Left colon (tissue), 2 donors: ENCODE measurements at places on chromosomes 5 and 9.

DNA sequence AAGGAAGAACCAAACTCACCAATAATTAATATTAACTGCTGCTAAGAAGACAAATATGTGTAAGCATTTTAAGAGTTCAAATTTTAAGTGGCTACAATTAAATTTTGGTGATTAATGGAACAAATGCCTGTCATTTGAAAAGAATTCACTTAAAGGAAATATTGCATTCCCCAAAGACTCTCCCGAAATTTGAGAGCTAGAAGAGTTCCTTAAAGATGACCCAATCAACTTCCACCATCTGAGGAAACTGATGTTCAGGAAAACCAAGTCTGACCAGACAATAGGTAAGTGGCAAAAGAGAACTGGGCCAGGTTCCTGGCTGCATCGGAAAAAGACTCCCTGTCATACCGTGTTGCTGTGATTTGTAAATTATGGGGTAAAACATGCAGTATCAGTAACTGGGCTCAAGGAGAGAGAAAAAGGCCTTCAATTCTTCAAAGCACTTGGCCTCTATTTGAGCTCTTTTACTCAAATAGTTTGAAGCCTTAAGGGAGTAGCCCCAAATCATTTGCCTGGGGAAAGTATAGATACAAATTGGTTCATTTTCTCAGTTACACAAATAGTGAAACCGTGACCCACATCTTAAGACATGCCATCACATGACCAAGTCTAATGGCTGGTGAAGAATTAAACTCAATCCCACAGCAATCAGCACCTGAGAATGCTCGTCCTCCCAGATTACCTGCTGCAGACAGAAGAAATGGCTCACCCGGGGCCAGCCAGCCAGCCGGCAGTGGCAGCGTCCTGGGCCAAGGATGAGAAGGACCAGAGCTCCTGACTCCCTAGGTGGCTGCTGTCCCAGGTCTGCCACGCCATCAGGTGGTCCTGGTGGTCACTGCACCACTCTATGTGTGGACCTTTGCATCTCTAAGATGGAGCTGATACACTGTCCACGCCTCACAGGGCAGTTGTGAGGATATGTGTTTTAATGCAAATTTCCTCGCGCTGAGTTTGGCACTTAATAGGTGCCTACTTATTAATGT is 162.9 kb downstream of the TTLL11 start:
- DNase-seq: no peak

- DNase-seq: no peak
These were observed 10.7 kb upstream of the COL5A1 start for GRCh38 chr9:134630861-134631260.

GRCh38 chr5:59547731-59548130 is 345.8 kb downstream of the PDE4D start:
- no peak for DNase-seq

DNA sequence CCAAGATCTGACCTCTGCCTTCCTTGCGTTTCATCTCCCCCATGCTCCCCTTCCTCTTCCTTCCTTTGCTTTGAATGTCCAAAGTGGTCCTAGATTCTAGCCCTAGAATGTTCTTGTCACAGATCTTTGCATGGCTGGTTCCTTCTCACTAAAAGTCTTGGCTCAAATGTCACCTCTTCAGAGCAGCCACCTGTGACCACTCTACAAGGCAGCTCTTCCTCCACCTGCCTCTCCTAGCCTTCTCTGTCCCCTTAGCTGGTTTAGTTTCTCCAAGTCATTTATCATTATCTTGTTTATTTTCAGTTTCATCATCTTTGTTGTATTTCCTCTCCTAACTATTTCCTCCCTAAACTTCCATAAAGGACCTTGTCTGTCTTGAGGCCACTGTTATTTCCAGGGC is 7.1 kb upstream of the OCLN start:
- DNase-seq: no peak

DNA sequence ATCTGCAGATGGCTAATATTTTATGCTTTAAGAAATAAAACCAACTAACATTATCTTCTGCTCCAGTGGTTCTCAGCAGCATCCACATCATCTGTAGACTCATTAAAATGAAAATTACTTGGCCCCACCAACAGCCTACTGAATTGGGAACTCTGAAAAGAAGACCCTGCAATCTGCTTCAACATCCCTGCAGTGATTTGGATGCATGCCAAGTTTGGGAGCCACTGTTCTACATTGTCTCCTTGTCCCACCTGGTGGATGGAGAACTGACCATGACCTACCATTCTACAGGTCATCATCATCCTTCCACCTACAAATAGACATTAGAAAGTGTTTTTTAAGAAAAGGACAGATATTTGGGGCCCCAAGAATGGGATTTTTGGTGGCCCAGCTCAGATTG is 71.1 kb downstream of the ACER2 start:
- DNase-seq: no peak

DNA sequence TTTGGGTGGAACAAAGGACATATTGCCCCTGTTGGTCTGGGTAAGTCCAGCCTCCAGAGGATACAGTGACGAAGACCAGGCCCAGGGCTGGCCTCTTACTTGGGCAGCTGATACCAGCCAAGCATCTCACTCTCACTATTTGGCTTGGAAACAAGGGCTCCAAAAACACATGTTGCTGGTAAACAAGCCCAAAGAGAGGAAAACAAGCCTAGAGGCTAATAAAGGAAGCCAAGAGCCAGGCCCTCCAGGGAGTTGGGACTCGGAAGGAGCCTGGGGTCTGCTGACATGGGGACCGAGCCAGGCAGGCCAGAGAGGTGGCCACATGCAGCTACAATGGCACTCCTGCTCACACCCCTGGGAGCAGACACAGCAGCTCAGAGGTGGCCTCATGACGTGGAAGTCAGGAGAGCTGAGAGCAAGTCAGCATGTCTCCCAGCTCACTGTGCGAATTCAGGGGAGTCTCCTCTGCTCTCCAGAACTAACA is 5.7 kb downstream of the SPARC start:
- DNase-seq: no peak

DNA sequence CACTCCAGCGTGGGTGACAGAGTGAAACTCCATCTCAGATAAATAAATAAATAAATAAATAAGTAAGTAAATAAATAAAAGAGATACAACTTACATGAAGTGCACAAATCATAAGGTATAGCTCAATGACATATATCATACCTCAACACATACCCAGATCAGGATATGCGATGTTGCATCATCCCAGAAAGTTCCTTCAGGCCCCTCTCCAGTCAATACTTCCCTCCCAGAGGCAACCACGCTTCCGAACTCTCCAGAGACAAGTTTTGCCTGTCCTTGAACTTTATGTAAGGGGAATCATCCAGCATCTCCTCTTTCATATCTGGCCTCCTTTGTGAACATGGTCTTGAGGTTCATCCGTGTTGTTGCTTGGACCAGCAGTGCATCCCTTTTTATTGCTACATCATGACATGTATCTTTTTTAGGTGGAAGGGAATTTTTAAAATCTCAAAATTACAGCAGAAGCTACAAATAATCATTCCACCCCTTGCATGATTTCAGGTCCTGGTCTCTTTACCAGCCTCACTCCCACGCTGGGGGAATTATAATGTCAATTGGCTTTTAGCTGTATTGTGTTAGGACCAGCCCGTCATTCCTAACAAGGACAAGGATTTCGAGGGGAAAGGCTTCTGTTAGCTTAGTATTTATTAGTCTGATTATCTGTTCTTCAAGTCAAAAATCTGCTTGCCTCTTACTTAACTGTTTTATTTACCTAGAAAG is 32.9 kb upstream of the AOPEP start:
- no peak for DNase-seq

DNA sequence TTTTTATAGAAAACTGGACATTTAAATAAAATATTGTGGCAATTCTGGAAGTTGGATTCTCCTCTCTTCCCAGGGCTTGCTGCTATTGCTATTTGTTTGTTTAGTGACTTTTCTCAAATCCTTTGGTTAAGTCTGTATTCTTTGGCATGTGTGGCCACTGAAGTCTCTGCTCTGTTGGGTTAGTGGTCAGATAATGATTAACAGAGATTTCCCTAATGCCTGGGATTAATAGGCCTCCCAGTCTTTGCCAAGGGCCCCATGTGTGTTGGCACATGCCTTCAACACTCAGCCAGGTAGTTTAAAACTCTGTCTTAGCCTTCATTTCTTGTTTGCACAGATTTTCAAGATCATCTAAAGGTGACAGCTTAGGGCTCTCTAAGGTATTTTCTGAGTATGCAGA is 92.8 kb upstream of the EPB41L4A start:
- DNase-seq: no peak

DNA sequence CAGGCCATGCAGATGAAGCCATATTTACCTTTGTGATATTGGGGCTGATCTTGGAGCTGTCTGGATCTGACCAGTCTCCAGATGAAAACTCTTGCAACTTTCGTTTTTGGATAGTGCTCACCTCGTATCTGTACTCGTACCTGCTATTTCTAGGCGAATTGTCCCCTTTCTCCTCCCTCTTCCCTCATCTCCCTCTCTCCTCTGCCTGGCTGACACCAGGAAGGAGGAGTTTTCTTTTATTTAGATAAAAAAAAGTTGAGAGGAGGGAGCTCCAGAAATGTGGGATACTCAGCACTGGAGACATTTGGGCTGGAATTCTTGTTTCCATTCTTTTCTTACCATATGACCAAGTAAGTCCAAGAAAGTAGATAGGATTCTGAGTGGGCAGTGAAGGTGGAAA is 54.6 kb upstream of the ABL1 start:
- DNase-seq: no peak

- no peak for DNase-seq
These were observed 69.9 kb downstream of the OTULIN start for GRCh38 chr5:14734396-14734795.

DNA sequence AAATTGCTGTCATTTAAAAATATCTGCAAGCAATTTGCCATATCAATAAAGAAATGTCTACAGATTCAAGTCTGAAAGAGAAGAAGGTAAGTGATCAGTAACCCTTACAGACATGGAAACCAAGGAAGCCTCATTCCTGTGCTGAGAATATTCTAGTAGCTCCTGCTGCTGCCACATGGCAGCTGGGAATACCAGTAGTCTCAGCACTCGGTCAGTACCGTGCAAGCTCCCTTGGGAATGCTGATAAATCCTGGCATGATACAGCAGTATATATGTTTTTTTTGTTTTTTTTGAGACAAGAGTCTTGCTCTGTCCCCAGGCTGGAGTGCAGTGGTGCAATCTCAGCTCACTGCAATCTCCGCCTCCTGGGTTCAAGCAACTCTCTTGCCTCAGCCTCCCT is 27.9 kb downstream of the NANS start:
- no peak for DNase-seq

DNA sequence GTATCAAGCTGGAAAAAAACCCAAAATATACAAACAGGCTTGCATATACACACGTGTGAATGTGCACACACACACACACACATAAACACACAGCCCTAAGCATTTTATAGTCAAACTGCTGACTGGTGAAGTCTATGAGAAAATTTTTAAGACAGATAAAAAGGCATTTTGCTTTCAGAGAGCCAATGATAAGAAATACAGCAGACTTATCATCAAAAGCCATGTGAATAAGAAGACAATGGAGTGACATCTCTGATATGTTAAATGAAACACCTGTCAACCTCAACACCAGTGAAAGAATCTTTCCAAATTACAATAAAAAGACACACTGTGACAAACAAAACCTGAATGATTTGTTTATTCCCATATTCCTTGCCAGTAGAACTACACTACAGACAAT is 233.3 kb downstream of the CDH9 start:
- DNase-seq: no peak

DNA sequence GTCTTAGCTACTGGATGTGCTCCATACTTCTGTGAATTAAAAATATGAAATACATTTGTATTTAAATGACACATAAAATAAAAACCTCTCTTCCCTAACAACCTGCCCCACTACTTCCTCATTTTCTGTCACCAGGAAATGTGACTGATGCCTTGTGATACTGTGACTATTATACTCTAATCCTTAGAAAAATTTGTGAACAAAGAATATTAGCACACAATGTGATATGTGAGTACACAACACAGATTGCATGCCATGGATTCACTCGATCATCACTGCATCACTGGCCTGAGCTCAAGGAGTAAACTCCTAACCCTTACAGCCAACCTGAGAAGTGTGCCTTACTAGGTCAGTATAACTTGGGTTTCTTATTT is 281.0 kb downstream of the EFNA5 start:
- no peak for DNase-seq

DNA sequence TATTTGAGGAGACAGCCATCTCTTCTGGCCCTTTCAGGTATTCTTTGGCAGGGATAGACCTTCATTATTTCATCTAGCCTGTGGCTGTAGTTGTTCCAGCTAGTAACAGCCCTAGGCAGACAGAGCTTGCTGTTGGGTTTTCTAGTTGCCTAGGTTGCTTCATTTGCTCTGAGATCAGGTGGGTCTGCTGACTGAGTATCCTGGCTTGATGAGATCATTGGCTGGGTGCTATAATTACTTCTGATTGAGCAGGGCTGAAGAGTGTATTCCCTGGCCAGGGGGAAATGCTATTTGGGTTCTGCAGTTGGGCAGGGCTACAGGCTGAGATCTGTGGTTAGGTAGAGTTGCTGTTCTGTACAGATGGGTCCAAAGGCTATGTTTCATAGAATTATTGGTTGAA is 456.1 kb downstream of the PSAT1 start:
- DNase-seq: no peak

- DNase-seq: no peak
These were observed 1542.2 kb upstream of the CDH9 start for GRCh38 chr5:28580616-28581015.

DNA sequence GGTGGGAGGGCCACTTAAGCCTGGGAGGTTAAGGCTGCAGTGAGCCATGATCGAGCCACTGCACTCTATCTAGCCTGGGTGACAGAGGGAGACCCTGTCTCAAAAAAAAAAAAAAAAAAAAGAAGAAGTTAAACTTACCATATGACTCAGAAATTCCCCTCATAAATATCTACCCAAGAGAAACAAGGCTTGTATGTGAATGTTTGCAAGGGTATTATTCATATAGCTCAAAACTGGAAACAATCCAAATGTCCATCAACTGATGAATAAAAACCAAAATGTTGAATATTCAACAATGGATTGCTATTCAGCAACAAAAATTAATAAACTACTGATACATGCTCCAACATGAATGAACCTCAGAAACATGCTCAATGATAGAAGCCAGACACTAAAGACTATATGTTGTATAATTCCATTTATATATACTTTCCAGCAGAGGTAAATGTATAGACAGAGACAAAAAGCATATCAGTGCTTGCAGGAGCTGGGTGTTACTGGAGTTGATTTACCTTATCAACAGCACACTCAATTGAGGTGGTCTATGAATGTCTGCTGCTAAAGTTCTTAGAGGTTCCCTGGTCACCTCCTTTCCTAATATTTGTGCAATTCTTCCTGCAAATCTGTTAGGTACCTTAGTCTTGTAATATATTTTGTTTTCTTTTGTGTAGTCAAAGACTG is 5.3 kb upstream of the SREK1 start:
- DNase-seq: no peak

- no peak for DNase-seq
These were observed 8.8 kb downstream of the BTF3 start for GRCh38 chr5:73507062-73507461.

GRCh38 chr9:72065076-72065475 is 4.7 kb upstream of the C9orf57 start:
- no peak for DNase-seq

- DNase-seq: no peak
These were observed 169.0 kb downstream of the DOCK2 start for GRCh38 chr5:169805937-169806700.
